Thoracic aorta (tissue), 2 donors: ENCODE measurements at places on chromosomes 2 and 18.

- DNase-seq, result no peak
Measured at GRCh38 chr2:118185210-118186109, 97.2 kb downstream of the INSIG2 start.

DNA sequence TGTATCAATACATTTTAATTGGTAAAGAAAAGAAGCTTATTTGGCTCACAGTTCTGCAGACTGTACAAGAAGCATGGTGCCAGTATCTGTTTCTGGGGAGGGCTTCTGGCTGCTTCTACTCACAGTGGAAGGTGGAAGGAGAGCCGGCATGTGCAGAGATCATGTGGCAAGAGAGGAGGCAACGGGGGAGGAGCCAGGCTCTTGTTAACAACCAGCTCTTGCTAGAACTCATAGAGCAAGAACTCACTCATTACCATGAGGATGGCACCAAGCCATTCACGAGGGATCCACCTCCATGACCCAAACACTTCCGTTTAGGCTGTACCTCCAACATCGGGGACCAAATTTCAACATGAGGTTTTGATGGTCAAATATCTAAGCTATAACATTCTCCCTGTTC, 7.5 kb downstream of the PARD6G start:
- DNase-seq, result no peak

- no peak for DNase-seq
Measured at GRCh38 chr18:51028201-51028805, 1.7 kb upstream of the SMAD4 start.

DNA sequence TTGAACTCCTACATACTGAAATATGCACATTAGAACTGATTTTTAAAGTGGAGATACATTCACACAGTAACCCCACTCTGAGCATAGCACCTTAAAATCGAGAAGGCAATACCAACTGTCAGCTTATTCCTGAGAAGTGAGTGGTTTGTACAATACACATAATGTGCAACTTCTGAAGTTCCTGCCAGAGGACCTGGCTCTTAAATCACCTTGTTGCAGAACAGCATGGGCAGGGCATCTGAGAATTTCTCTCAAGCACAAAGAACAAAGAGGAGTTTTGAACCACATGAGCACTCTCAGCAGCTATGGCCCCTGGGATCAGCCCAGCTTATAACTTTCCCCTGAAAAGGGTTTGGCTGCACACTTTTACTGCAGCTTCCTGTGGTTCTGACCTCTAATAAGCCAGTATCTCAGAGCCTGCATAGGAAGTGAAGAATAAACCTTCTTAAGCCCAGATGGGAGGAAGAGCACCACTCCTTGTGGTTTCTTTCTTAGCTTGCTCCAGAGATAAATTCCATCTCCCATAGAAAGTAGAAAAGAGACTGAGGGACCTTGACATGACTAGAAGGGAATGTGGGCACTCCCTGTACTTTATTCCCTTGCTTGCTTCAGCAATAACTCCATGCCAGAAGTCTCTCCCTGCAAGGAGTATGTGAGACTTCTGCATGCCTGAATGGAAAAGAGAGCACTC, 862.3 kb downstream of the SUCLG1 start:
- DNase-seq, result no peak

- no peak for DNase-seq
Measured at GRCh38 chr18:23849141-23849540, 159.9 kb downstream of the LAMA3 start.

DNA sequence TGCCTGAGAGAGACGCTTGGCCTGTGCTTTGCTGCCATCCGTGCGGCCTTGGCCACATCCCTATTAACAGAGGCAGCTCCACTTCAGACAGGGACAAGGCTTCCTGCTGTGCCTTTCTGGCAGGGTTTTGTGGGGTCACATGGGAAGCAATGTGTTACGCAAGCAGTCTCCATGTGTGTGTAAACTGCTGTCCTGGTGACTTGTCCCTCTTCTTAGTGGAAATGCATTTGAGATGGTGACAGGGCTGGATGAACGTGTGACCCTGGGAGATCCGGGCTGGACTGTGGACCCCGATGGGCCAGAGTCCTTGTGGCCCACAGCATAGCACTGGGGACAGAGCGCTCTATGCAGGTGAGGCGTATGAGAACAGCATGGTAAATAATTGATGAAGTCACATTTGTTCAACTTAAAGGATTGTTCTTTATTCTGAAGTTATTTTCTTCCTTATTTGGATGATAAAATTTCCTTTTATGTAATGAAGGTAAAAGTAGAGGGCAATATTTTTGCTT, 23.2 kb downstream of the ASB1 start:
- no peak for DNase-seq

- no peak for DNase-seq
Measured at GRCh38 chr2:181157326-181157725, 176.9 kb downstream of the UBE2E3 start.

- no peak for DNase-seq
Measured at GRCh38 chr2:29495536-29496060, 380.4 kb downstream of the CLIP4 start.

DNA sequence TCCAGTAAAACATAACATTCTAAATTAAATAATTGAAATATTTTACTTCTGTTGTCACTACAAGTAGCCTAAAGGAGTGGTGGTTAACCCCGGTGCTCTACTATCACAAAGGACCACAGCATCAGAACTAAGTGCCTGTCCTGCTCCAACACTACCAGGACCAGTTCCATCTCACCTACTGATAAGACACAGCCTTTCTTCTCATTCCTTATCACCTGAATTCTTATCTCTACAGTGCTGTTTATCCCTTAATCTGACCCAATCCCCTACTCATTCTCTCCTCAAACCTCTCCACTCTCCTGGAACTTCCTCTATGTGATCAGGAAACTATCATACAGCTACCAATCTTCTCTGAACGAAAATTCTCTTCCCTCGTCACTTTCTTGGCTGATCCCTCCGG, 80.2 kb downstream of the ITSN2 start:
- no peak for DNase-seq

DNA sequence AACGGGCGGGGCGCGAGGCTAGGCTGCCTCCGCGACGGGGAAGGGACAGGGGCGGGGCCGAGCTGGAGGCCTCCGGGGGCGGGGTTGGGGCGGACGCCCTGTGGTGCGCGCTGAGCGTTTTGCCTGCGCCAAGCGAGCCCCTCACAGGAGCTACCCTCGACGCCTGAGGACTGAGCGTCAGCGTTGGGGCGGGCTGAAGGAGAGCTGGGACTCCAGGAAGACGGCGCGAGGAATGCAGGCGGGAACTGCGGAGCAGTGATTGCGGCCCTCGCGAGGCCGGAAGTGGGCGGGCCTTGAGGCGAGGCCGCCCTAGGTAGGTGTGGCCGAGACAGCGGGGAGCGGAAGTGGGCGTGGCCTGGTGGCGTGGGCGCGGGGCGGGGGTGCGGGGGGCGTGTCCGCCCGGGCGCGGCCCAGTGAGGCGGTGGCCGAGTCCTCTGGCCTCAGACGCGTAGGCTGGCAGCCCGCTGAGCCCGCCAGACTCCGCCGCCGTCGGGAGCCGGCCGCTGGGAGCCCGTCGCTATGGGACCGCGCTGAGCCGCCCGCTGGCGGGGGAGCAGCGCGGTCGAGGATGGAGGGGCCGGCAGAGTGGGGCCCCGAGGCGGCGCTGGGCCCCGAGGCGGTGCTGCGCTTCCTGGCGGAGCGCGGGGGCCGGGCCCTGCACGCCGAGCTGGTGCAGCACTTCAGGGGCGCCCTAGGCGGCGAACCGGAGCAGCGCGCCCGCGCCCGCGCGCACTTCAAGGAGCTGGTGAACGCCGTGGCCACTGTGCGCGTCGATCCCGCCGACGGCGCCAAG, at the start of the genes SEPTIN10 and SOWAHC:
TSS of gene SEPTIN10 (minus strand) at position 45 of the 793 bp plus-strand sequence. CDS start 139 bp downstream, outside the sequence.
TSS of gene SOWAHC (plus strand) at position 443 of the 793 bp plus-strand sequence. CDS start at position 569, 126 bp downstream.
- peak; percentile 93 for DNase-seq

- DNase-seq, result no peak
Measured at GRCh38 chr2:239674981-239675825, 274.4 kb upstream of the HDAC4 start.

DNA sequence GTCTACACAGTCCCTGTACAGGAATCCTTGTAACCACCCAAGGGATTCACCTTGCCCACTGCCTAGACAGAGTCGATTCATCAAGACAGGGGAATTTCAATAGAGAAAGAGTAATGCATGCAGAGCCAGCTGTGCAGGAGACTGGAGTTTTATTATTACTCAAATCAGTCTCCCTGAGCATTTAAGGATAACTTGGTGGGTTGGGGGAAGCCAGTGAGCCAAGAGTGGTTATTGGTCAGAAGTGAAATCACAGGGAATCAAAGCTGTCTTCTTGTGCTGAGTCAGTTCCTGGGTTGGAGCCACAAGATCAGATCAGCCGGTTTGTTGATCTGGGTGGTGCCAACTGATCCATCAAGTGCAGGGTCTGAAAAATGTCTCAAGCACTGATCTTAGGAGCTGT, 17.8 kb upstream of the FAM98A start:
- DNase-seq, result no peak

DNA sequence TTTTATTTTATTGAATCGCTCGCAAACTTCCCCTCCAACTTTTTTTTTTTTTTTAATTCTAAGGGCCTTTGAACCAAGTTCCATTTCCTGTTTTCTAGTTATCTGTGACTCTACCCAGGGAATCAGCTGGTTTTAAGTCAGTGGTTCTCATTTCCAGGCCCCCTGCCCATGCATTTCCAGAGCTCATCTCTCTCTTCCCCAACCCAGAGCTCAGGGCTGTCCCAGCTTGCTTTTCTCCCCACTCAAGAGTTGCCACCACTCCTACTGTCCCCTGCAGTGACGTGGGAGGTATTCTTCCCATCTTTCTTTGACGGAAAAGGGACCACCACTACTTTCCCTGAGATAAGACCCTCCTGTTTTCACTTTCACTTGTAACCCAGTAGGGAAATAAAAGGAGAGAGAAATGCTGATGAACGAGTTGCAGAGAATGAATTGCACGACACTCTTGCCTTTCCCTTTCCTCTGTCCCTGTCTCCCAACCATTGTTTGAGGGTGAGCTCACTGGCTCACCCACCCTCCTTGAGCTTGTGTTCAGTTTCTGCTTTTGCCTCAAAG, 42.1 kb downstream of the TET3 start:
- DNase-seq, result no peak

DNA sequence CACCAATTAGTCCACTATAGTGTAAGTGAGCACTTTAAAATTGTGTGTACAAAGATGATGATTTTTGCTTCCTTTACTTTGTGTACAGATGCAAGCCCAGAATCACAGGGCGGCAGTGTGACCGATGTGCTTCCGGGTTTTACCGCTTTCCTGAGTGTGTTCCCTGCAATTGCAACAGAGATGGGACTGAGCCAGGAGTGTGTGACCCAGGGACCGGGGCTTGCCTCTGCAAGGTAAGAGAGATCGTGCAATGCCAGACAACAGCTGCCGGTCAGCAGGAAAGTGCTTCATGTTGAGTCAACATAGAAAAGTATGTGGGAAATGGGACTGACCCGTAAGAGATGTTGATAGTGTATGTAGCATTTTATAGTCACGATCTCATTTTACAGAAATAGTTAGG, 156.8 kb upstream of the TTC39C start:
- no peak for DNase-seq

DNA sequence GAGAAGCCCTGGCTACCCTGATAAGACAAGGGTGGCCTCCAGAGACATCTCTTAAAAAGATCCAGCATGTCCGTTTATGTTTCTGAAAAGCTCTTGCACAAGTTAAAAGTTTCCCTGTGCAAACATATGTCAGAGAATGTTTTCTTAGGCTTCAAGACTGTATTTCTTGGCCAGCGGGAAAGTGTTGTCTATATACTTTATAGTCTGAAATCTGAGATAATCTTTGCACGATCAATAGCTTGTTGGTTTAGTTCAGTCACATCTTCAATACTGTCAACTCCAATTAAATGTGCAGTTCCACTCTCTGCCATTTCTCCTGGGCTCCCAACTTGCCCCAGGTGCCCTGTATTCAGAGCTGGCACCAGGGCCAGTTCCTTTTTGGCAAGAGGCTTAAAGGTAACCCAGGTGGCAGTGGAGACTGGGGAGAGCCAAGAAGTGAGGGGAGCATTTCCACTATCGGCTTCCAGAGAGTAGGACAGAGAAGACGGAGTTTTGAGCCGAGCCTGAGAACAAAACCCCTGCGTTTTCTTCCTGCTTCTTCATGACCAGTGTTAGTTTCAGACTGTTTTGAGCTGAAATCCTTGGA, 64.4 kb downstream of the ACOXL start:
- no peak for DNase-seq

GRCh38 chr2:180291552-180292421, 284.7 kb upstream of the CWC22 start:
- DNase-seq, result no peak

DNA sequence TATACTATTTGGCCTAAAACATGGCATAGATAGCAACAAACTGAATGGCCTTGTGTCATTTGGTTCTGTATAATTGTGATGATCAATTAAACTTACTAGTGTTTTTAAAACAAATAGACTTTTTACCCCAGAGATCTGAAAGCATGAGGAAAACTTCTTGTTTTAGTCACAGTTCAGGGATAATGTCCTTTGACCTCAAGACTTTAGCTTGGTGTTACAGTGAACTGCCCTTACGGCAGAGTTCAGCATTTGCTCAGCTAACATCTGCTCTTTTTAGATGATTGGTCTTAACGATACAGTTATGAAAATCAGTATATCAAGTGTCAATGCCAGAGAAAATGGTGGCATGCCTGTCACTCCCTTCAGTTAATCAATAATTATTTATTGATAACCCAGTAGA, 429.2 kb downstream of the PARD3B start:
- DNase-seq, result no peak

DNA sequence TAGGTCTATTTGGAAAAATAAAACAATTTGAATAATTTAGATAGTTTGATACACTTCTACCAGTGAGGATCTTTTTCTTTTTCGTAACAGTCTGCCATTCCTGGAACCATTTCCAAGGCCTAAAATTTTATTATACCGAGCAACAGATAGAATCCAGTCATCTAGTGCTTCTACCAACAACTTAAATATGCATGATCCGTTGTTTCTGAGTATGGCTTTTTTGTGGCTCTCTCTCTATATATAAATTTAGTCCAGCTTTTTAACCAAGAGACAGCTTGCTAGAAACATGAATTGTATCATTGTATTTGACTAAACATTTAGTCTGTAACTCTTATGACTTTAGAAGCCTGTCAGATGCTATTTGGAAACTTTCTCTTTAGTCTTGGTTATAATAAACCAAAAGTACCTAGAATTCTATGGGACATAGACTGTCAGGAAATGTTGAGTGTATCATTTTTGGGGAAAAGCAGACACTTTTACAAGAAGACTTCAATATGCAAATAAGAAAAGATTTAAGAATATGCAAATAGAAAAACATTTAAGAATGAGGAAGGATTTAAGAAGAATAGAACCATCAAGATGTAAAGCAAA, 161.4 kb downstream of the ZEB2 start:
- DNase-seq, result no peak

DNA sequence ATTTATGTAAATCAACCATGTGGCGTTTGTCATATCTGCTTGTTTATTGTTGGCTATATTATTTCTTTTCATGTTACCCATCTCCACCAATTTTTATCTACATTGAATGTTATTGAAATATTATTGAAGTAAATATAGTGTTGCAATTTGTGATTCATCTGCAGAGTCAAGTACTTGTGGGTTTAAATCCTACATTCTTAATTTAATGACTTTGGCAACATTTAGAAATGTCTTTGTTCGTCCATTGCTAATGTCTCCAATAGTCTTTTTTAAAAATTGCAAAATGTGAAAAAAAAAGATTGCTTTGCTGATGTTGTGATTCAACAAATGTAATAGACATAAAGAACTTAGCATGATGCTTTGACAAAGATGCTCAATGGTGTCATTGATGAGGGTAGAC, 1572.8 kb upstream of the PIK3C3 start:
- no peak for DNase-seq

GRCh38 chr2:128543036-128543435, 224.4 kb upstream of the HS6ST1 start:
- DNase-seq, result no peak
